ENCODE measurements at places on chromosomes 1 and 21. TPM values are rescaled to one million over a fixed set of nuclear protein-coding genes. Genes with fewer than 3 reads are reported as not detected.

Gene TMEM35B
- polyA plus RNA-seq, result 33.0 TPM

Gene CFHR2
- polyA plus RNA-seq, result not detected

Gene C1orf87
- polyA plus RNA-seq, result 0.47 TPM

Gene CD48
- 2.0 TPM for polyA plus RNA-seq

Gene HSD3B1
- polyA plus RNA-seq, result not detected

Gene KCNE1
- polyA plus RNA-seq, result 0.27 TPM

Gene GPA33
- polyA plus RNA-seq, result 1.8 TPM

Gene UMODL1
- polyA plus RNA-seq, result 0.04 TPM

Gene RASSF5
- 5.1 TPM for polyA plus RNA-seq

Gene ATXN7L2
- 6.3 TPM for polyA plus RNA-seq

Gene CD1B
- polyA plus RNA-seq, result not detected

DNA sequence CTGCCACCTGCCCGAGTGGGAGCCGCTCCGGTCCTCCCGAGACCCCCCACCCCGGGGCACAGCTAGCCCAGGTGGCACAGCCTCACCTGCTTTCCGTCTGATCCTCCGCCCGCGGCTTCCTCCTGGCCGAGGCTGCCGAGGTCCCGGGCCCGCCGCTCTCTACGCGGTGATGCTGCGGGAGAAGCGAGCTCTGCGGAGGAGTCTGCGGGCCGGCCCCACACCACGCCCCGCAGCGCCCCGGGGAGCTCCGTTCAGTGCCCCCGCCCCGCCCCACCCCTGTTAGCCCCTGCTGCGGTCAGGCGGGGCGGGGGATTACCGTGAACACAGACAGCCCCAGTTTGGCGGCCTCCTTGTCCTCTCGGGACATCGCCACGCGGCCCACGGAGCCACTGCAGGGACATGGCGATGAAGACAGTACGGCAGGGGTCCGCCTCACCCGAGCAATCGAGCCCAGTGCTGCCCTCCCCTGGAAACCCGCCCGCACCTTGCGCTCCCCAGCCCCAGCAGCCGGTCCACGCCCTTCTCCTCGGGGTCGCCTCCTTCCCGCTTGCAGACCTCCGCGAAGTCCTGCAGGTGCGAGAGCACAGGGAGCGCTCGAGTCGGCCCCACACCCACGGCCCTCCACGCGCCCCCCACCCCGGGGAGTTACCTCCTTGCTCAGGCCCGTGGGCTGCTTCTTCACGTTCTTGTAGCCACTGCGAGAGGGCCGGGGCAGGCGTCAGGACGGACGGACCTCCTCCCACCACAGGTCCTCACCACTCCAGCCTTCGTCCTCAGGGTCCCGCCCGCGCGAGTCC, 933 bp downstream of the C1orf35 start:
- no peak for DNase-seq

GRCh38 chr1:64019818-64020217, 183.6 kb upstream of the UBE2U start:
- no peak for DNase-seq

- DNase-seq, result no peak
Observed at GRCh38 chr1:11690397-11691301, 861 bp upstream of the DRAXIN start.

- no peak for DNase-seq
Observed at GRCh38 chr1:230737622-230738262, 9.4 kb upstream of the CAPN9 start.

GRCh38 chr1:20497506-20497905, 10.4 kb downstream of the MUL1 start:
- no peak for DNase-seq

DNA sequence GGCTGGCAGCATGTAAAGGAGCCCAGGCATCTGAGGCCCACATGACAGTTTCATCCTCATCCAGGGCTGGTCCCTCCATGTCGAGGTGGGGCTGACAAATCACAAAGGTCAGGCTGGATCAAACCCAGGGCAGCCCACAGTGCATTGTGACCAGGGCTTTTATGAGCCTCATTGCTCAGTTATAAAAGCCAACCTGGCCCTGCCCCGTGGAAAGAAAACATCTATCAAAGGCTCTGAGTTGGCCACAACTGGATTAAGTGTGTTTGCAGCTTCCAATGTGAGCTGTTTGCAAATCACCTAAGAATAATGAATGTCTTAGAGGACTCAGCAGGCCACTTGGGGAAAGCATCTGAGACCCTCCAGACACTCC, 45.4 kb downstream of the GRHL3 start:
- no peak for DNase-seq

GRCh38 chr1:64476251-64476952, 6.5 kb downstream of the CACHD1 start:
- no peak for DNase-seq

GRCh38 chr1:34270181-34270580, 93.5 kb downstream of the C1orf94 start:
- no peak for DNase-seq

DNA sequence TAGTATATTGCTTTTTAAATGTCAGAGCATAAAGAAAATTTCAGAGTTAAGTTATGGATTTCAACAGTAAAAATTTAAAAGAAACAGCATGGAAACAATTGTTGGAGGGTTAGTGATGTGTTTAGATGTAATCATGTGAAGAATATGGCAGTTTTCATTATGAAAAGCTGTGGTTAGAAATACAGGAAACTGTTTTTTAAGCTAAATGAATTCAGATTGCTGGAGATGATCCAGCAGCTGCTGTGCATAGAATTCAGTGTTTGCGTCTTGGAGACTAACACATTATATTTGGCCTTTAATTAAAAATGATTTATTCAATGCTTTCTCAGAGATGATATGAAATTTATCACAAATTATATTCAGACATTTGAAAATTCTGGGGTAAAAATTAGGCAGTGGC, 273.6 kb upstream of the LRRC7 start:
- DNase-seq, result no peak

DNA sequence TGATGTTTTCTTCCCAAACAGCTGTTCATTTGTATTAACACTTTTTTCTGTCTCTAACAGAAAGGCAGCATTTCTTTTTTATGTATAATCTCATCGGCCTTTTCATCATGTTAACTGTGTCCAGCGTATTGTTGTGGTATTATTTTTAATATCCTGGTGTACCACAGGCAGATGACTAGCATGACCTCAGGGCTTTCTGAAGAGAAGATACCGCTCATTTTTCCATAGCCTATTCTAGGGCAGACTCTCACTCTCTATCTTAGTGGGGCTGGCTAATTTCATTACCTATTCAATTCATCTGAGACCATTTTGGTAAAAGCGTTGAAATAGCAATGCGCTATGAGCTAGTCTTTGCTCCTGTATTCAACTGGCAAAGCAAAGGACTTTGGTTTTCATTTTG, 209.9 kb downstream of the SDCCAG8 start:
- no peak for DNase-seq

GRCh38 chr1:41359211-41360073, 1.8 kb upstream of the FOXO6 start:
- no peak for DNase-seq

DNA sequence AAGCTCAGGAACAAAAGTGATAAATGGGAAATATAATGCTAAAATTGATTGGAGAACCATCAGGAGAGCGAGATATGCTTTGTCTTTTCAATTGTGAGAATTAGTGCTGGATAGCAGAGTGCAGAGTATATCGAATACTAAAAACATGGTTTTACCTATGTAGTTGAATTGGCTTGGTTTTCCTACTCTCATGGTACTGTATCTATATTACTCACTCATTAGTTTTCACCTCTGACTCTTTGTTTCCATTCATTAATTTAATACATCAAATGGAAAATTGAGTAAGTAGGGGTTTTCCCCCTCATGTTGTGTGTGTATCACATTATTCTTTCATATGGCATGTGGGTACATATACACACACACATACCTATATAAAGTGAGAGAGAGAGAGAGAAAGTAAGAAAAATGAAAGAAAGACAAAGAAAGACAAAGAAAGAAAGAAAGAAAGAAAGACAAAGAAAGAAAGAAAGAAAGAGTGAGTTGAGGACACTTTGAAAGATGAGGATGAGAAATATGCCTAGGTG, 1574.5 kb downstream of the MRPL39 start:
- no peak for DNase-seq

DNA sequence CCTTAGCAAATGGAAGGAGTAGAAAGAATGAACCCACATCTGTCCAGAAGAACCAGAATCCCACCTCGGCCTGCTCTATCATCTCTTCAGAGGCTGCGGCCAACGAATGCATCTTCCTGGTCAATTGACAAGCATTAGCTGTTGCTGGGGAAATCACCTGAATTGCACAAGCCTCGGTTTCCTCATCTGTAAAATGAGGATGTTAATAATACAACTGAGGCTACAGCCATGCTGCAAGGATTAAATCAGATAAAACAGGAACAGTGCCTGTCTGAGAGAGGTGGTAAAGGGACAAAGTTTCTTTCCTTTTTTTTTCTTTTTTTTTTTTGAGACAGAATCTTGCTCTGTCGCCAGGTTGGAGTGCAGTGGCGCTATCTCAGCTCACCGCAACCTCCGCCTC, 99.8 kb downstream of the KIF14 start:
- DNase-seq, result no peak

Data from right renal cortex interstitium (tissue), 3 donors.